ENCODE measurements at places on chromosomes 12 and 14. TPM values are rescaled to one million over a fixed set of nuclear protein-coding genes. Genes with fewer than 3 reads are reported as not detected.

Gene FAM186B
- 0.79 TPM for polyA plus RNA-seq

Gene AGAP2
- 2.5 TPM for polyA plus RNA-seq

DNA sequence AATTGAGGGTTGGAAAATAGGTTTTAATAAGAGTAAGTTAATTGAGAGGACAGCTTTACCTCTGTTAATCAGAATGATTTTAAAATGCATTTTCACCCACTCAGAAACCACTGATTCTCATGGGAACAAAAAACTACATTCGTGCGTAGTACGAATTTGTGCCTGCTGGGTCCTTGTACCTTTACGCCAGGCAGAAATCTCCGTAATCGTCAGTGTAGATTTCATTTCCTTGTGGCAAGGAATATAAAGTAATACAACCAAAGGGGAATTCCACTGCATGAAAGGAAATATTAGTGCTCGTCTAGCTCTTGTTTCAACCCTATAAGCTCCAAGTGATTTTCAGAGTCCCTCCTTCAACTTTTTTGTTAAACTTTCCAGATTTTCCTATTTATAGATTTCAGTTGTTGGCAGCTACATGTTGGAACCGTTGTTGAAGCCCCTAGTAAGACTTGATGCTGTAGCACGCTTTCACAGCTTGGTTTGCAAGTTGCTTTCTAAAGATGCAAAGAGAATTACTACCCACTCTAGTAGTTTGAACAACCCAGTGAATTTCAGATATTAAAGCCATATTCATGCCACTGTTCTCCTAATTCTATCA is 90.6 kb downstream of the ETV6 start:
- no peak for DNase-seq

- DNase-seq: no peak
Measured at GRCh38 chr12:65894088-65894487, 69.8 kb downstream of the HMGA2 start.

DNA sequence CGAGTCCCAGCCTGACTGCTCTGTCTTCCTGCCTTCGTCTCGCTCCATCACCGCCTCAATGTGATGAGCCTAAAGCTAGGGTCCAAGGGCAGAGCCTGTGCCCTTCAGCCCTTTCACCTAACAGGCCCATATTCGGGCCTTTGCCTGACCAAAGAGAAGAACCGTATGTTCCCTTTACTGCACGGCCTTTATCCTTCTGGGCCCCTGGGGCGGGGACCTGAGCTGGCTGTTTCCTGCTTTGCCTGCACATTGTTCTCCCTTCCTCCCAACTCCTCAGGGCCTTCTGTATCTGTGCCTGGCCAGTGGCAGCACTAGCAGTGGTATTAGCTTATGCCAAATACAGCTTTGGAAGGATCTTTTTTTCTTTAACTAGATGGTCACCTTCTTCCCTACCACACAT is 8.5 kb upstream of the MYL6B start:
- DNase-seq: no peak

DNA sequence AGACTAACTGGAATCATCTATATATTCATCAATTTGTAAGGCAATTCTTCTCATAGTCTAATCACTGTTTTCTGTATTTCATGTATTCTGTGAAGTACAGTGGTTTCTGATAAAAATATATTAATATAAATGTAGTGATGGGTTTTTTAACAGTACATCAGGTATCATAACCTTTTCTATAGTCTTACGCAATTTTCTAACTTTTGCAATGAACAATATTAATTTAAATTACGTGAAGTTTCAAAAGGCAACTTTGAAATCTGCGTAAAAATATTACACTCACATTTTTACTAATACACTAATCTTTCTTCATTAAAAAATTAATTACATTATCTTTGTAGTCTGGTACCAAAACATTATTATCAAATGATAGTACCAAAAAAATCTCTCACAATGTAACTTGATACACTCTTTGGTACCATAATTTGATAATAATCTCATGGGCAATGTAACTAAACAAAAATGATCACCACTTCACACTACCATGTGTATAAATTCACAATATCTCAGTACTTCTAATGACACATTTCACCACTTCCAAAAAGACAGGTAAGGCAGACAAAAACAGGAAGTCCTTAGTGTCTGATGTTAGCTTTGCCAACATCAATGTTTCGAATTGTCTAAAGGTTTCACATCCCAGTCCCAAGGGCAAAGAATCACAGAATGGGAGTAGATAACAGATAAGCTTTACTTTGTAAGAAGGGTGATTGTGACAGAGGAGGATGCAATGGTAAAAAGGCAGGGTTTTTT is 8.7 kb downstream of the DNAI7 start:
- peak; percentile 43 for DNase-seq

DNA sequence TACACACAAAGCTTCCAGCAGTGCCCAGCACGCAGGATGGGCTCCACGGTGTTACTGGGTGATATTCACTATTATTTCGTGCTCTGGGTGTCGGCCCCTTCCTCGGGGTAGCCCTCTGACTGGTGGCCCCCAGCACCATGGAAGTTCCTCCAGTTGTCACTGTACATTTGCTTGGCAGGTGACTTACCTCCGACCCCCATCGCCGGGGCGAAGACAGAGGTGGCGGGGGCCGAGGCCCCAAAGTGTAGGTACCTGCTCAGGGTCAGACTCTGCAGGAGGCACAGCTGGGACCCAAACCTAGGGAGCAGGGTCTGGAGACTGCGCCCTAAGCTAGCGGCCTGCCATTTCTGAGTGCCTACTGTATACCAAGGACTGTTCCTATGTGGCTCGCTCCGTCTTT is 98.9 kb downstream of the RFLNA start:
- DNase-seq: no peak

GRCh38 chr14:101559624-101560533 is 1.4 kb upstream of the DIO3 start:
- DNase-seq: no peak

GRCh38 chr12:111067498-111067897 is 147.1 kb upstream of the MYL2 start:
- no peak for DNase-seq

DNA sequence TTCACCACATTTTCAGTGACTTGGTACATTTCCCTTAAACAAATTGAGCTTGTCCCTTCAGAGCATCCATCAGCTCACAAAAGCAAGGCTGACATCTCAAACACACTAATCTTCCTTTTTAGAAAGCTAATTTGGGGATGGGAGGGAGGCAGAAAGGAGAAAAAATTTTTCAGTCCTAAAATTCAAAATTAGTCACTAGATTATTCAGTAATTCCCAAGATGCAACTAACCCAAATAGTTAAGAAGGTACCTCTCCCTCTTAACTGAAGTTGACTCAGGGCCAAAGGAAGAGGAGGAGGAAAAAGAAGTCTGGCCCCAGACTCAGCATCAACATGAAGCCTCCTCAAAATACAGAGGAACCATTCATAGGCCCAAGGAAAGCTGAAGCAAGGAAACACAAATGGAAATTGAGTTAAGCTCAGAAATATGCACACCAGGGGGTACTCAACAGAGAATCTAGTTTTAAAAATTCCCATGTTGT is 21.7 kb downstream of the CBX5 start:
- DNase-seq: no peak

Measured in GM12878 (cell line).